Head of caudate nucleus (tissue), 42 donors: ENCODE measurements at places on chromosomes 12 and 14.

- DNase-seq = no peak
These were observed 50.4 kb downstream of the CYP46A1 start for GRCh38 chr14:99734406-99735051.

- DNase-seq = no peak
These were observed 32.9 kb upstream of the CHST11 start for GRCh38 chr12:104423809-104424208.

DNA sequence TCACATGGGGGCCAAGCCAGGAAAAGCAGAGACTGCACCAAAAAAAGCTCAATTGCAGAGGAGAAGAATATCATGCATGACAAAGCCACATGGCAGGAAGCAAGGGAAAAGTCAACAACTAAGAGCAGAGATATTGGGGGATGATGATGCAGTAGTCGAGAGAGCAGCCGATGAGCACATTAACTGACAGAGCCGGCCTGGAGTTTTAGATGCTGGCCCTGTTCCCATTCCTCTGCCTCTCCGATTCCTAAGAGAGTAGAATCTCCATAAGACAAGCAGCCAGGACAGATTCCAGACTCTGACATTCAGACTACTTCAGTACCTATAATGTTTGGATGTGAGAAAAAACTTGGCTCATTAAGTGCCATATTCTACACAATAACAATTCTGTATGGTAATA is 155.9 kb downstream of the KCNH5 start:
- no peak for DNase-seq

- no peak for DNase-seq
These were observed 23.6 kb downstream of the MMAB start for GRCh38 chr12:109549613-109550270.

DNA sequence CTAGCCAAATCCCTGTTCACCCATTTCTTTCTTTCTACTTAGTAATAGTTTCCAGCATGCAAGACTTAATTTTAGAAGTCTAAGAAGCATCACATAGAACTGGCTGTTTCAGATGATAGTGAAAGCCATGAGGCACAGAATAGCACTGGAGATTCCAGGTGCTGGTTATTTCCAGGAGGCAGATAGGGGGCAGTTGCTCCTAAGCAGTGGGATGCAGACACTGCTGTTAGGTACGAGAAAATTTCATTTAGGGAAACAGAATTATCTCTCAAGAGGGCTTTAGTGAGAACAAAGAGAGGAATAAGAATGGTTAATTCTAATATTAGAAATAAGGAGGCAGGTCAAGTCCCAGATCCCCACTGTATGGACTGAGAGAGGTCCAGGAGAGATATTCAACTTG is 3.6 kb upstream of the MDGA2 start:
- no peak for DNase-seq

GRCh38 chr14:71711125-71711524 is 221.1 kb upstream of the RGS6 start:
- no peak for DNase-seq

GRCh38 chr14:36975834-36976233 is 196.6 kb downstream of the SLC25A21 start:
- no peak for DNase-seq

GRCh38 chr12:97482143-97482693 is 19.6 kb downstream of the RMST start:
- DNase-seq = no peak

DNA sequence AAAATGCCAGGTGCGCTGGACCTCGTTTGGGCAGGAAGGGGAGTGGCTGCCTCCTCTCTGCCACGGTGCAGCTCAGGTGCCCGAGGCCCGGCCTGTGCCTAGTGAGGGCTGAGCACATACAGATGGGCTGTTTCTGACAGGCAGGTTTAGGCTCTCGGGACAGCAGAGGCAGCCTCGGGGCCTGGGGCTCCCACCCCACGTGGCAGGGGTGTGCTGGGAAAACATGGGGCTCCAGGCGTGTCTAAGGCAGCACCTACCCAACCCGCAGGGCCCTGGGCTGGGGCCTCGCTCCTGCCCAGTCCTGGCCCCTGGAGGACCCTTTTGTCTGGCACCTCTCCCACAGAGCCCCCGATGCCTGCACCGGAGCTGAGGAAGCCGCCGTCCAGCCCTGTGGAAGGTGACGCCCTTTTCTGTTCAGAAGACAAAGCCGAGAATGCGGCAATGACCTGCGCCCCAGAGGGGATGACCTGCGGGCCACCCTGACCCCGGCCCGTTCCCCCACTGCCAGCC is 76.4 kb upstream of the GALNT9 start:
- no peak for DNase-seq

DNA sequence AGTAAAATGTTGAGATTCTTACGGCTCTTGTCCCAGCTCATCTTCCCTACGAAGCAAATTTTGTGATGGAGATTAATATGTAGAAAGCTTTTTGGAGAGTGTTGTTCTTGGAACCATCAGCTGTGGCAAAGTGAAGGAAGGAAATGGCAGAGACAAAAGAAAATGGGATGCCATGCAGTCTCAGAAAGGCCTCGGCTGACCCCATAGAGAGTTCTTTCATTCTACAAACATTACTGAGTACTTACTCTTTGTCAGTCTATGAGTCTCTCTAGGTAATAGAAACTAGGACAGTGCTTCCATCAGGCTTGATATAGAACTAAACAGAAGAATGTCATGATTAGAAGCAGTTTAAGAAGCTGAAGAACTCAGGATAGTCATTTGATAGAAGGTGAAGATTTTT is 134.1 kb downstream of the PLEKHA5 start:
- no peak for DNase-seq

DNA sequence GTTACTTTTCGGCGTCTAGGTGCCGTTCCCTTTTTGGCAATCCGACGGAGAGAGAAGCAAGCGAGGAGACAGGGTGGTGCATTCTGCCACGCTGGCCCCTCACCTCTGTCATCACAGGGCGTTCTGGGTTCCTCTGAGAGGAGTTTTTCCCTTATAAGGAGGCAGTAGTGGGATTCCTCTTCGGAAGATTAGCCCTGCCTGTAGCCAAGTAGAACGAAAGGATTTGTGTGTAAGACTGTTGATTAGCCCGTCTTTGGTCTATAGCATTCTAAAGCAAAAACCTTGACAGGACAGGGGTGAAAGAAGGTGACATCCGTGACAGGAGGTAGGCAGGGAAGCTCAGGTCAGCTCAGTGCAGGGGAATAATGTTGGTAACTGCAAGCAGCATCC is 9.1 kb upstream of the NEMF start:
- DNase-seq = peak; percentile 58

- DNase-seq = no peak
These were observed 124.1 kb downstream of the STXBP6 start for GRCh38 chr14:24925771-24926374.

- no peak for DNase-seq
These were observed 2.0 kb upstream of the HOXC10 start for GRCh38 chr12:53982648-53983567.

- DNase-seq = no peak
These were observed 113.6 kb downstream of the ALX1 start for GRCh38 chr12:85393606-85394005.

DNA sequence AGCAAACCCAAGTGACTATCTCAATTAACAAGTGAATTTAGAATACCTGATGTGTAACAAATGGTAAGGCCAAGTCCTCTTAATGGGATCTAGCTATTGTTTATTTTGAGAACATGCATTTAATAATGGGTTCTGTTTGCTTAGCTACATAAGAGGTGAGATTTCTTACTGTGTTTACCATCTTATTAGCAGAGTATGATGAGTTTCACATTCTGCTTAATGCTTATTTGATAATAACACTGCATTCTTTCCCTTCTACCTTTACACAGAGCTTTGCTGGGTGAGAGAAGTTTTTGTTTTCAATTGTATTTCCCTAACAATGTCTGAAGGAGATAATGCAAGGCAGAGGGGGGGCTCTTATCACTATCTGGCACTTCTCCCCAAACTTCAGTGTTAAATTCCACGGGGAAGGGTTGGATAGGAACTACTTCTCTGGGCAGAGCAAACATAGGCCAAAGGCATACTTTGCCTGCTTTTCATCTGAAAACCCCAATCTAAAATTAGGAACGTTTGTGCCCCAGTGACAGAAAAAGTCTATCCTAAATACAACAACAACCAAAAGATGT is 129.0 kb upstream of the ATXN7L3B start:
- DNase-seq = no peak

DNA sequence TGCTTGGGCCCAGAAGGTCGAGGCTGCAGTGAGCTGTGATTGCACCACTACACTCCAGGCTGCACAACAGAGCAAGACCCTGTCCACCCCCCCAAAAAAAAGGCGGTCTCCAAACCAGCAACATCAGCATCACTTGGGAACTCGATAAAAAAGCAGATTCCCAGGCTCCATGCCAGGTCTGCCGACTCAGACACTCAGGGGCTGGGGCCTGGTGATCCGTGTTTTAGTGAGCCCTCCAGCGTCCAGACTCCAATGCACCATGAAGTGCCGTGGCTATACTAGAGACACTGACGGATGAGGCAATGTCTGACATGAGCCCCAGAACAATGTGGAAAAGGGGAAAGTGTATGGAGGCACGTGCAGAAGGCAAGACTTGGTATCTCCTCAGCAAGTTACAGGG is 28.8 kb downstream of the SCARB1 start:
- no peak for DNase-seq

GRCh38 chr12:104494793-104495158 is 38.0 kb downstream of the CHST11 start:
- DNase-seq = no peak

DNA sequence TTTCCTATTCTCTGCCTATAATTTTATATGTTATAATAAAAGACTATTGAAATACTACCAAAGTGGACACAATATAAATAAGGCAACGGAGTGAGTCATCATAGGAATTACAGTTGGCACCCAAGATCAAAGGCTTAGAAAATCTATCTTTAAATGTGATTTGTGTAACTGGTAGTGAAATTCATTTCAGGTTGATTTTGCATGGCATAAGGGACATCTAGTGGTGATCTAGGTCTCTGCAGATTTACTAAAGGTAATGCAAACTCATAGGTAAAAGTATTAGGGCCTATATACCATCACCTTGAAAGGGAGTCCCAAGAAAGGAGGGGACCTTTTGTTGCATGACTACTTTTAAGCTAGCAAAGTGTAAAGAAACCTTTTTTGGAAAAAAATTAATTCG is 527.2 kb downstream of the NRXN3 start:
- no peak for DNase-seq

GRCh38 chr14:99790201-99790977 is 2.8 kb upstream of the EML1 start:
- no peak for DNase-seq

DNA sequence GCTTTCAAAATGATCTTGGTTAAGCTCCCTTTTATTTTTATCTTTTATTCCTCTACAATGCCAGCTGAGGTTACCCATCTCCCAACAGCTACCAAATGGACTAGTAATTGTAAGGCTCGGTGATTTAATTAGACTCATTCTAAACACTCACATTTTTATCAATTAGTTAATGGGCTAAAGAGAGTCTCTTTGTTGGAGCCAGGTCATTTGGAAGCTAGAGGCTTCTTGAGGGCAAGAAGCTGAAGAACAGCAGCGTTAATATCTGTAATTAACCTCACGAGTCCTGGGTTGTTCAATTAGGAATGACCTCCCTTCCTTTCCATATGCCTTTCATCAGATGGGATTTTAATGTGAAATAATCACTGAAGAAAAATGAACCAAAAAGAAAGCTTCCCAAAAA is 56.9 kb downstream of the OTX2 start:
- DNase-seq = no peak

DNA sequence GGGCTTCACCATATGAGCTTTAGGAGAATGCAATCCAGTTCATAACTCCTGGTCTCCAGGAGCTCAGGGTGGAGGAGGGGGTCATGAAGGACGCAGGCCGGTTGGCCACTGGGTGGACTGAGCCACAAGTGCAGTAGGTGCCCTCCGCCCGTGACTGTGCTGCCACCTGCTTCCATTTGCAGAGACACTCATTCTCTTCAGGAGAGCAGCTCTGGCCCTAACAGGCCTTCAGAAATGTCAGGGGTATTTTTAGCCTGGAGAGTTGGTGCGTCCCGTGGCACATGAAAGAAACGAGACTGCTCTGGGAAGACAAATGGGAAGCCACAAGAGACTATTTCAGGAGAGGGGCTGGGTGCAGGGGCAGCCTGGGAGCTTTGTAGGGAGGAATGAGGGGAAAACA is 74.6 kb upstream of the MYL2 start:
- no peak for DNase-seq

DNA sequence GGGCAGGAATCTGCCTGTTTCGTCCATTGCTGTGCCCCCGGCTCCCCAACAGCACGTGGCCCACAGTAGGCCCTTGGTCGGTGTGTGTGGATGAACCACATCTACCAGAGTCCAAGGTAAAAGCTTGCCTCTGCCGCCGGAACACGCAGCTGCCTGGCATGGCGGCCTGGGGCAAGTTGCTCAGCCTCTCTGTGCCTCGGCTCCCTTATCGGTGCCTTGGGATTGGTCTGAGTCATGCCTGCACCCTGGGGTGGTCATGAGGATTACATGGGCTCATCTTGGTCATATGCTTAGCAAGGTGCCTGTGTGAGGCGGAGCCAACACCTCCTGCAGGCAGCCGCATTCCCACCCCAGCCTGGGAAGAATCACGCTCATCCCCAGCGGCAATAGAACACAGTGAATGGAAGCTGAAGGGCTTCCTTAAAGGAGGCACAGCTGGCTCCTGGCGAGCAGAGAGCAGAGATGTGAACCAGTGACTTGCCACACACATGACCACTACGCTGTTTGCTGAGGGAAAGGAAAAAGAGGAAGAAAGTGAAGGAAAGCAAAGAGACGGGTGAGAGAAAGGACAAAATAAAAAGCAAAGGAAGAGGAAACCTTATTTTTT is 5.5 kb upstream of the SCARB1 start:
- peak; percentile 30 for DNase-seq

DNA sequence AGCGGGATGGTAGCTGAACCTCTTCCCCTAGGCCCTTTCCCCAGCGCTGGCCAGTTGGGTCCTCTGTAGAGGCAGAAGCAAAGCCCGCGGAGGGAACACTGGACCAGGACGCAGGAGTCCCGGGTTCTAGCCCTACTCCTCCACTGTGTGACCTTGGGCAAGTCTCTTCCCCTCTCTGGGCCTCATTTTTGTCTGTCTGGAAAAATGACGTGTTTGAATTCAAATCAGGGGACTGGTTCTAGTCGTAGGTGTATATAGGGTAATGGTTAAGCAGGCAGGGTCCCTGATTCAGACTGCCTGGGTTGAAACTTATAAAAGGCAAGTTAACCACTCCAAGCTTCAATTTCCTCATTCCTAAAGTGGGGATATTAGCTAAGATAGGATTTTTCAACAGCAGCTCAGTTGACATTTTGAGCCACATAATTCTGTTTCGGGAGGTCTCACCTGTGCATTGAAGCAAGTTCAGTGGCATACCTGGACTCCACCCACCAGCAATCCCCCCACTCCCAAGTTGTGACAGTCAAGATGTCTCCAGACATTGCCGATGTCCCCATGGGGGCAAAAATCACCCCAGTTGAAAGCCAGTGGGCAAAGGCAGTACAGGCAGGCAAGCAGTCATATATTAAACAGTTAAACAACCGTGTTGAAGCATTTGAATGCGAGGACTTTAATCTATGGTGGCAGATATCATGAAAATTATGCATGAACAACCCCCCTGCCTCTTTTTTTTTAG is 899 bp downstream of the TPCN1 start:
- DNase-seq = no peak

- DNase-seq = no peak
These were observed 117.8 kb downstream of the ITPR2 start for GRCh38 chr12:26715232-26715631.
